KG1 (cell line): ENCODE measurements at places on chromosomes 5 and 9.

GRCh38 chr9:93826905-93827544 lies 128.1 kb downstream of the BARX1 start:
- no peak for DNase-seq

- DNase-seq, result no peak
Observed at GRCh38 chr5:139193928-139194327, 4.2 kb downstream of the SIL1 start.

DNA sequence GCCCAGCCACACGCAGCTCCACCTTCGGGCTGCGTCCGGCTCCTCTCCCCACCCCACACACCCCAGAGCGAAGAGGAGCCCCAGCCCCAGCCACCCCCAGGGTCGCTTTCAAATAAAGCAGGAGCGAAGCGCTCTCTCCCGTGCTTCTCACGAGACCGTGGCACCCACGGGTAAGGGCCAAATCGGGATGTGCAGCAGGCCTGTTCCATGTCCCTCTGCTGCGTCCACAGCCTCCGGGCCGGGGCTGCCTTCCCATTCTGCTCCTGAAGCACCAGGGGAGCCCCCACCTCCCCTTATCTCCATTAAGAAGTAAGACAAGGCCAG lies 59.8 kb downstream of the KCNT1 start:
- no peak for DNase-seq

DNA sequence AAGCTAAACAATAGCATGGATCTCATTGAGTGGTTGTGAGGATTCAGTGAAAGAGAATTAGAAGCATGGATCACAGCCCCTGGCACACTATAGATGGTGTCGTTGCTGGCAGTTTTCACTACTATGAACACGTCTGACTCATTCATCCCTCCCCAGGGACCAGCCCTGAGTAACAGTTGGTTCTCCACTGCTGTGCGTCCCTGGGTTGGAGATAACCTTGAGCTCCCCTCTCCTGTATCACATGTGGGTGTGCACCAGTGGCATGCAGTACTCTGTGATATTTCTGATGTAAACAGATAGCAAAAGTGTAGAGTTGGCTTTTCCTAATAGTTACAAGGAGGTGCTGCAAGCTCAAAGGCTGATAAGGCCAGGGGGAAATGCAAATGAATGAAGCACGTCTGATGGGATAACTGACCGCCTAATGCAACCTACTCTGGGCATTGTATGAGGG lies 8.8 kb upstream of the LCP2 start:
- DNase-seq, result no peak

DNA sequence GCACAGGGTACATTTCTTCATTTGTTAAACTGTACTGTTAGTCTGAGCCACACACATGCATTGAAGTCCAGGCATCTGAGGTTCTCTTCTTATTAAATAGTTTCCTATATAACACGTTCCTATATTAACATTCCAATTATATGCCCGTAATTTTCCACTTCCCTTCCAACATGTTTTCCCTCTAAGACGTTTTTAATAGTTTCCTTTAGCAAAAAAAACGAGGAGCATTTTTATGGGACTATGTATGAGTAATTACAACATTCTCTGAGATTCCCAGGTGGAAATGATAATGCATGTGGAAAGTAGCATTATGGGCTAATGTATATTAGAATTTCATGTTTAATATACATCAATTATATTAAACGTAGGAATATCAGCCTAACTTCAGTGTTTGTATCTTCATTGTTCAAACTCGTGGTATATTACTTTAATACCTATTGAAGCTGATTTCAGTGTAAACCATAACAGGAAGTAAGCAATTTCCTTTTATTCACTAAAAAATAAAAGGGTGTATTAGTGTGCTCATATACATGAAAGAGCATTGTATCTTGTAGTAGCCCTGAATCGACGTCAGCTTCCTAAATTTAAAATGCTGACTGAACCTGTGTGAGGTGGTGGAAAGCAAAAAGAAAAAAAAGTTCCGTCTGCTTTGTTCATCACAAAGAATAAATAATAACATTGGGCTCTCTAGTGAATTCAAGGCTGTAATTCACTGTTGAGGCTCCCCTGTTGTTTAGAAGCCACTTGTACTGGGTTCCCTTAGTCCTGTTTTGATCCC lies 11.3 kb downstream of the SMARCA2 start:
- no peak for DNase-seq

- DNase-seq, result no peak
Observed at GRCh38 chr9:100933656-100934055, 94.9 kb upstream of the PLPPR1 start.

DNA sequence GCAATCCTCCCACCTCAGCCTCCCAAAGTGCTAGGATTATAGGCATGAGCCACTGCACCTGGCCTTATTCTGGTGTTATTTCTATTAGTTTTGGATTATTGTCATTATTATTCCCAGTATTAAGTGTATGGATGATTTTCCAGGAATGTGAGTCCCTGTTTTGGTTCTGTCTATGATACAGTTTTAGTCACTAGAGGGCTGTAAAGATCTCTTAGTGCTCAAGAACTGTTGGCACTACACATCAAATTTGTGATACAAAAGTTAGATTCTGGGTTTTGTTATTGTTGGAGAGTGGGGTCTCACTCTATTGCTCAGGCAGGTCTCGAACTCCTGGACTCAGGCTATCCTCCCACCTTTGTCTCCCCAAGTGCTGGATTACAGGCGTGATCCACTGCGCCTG lies 12.1 kb downstream of the CCL28 start:
- DNase-seq, result no peak

GRCh38 chr9:26171691-26172090 lies 493.4 kb upstream of the TUSC1 start:
- DNase-seq, result no peak

DNA sequence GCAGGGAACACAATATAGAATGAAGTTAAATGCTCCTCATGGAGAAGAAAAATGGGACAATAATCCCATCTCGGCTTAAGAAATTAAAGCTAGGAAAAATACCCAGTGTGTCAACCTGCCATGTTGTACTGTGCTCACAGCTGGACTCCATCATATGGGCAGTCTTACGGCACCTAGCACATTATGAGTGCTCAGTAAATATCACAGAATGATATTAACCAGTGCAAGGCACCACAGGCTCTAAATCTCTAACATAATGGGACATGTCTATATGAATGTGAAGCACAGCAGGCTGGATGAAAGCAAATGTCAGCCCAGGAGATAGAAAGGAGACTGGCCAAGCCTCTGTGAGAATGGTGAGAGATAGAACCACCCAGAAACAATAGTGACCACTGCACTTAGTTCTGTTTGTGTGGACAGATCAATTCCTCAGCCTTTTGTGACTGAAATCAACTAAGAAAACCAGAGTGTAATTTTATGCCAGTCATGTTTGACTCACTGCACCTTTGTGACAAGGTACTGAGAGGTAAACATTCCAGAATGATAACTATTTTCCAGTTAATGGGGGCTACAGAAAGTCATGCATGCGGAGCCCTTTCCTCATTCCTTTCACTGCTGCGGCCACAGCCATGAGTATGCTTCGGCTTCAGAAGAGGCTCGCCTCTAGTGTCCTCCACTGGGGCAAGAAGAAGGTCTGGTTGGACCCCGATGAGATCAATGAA lies 140.4 kb upstream of the CDH6 start:
- no peak for DNase-seq

GRCh38 chr5:124697933-124698591 lies 48.4 kb downstream of the ZNF608 start:
- DNase-seq, result no peak

- DNase-seq, result no peak
Observed at GRCh38 chr9:13979941-13980318, 334.0 kb downstream of the NFIB start.

- DNase-seq, result no peak
Observed at GRCh38 chr9:86730163-86730928, 217.0 kb downstream of the GAS1 start.

DNA sequence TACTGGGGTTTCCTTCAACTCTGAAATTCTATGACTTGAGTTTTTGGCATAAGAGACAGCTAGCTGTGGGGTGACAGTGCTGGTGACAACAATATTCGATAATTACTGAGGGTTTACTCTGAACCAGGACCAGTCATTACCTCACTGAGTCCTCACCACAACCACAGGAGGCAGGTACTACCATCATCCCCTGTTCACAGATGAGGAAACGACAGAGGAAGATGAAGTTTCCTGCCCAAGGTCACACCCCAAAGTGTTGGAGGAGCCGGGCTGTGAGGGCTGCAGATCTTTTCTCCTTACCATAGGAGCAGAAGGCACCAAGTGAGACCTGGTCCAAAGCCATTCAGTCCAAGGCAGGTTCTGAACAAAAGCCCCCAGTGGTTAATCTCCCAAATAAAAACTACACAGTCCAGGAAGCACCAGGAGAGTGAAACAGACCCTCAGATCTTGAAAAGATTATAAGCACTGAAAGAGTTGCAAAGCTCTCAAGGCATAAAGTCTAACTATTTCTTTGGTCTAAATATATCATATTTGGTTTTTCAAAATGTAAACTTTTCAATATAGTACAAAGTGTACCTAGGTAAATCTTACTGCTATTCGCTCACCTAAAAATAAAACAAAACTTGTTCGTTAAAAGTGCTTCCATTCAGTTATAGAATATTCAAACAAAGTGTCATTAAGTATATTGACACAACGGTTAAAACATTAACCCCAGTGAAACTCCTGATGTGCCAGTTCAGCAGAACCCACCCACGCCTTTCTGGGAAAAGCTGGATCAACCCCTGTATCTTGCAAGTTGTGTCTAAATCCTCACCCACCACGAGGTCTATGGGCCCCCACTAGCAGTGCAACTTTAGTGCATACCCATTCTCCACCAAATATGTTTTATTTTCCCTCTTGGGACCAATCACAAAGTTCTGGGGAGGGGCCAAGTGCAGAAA lies 82.6 kb upstream of the EQTN start:
- DNase-seq, result no peak

DNA sequence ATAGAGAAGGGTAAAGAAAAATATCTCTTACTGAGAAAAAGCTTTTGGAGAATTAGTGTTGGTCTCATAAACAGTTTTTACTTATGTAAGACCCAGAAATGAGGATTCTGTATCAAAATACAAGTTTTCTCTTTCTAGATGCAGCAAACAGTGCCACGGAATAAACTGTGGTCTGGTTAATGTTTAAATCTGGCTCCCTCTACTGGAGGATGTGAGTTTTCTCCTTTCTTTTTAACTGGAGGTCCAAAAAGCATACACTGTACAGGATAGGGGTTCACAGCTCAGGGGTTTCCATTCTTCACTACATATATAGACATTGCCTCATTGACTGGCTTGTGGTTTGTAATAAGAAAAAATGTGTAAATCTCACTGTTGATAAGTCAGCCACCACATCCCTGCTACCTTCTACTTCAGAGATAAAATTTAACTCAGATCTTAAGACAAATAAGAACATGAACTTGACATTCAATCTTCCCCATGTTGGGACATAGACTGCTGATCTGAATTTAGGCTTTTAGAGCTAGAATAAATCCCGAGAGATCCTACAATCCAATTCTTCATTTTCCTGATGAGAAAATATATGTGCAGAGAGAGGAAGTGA lies 98.9 kb downstream of the CFAP95 start:
- DNase-seq, result no peak

DNA sequence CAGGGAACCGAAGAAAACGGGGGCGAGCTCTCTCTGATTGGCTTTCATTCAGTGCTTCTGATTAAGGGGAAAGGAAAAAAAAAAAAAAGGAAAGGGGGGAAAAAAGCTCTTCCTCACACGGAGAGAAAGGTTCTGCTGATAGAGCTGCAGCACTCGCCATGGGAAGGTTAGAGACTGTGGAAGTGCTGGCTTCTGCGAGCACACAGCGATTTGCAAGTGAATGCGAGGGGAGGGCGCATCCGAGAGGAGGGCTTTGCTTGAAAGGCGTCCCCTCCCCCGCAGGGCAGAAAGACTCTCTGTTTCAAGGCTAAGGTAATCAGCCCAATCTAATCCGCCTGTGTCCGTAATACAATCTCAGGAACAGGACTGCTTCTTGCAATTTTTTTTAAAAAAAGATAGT lies at the start of gene CDH10:
Gene CDH10 (minus strand): TSS at position 218 of the 400 bp plus-strand sequence. CDS start 51,488 bp downstream, outside the sequence.
- DNase-seq, result no peak

GRCh38 chr9:78314953-78315870 lies 18.3 kb downstream of the PSAT1 start:
- no peak for DNase-seq

DNA sequence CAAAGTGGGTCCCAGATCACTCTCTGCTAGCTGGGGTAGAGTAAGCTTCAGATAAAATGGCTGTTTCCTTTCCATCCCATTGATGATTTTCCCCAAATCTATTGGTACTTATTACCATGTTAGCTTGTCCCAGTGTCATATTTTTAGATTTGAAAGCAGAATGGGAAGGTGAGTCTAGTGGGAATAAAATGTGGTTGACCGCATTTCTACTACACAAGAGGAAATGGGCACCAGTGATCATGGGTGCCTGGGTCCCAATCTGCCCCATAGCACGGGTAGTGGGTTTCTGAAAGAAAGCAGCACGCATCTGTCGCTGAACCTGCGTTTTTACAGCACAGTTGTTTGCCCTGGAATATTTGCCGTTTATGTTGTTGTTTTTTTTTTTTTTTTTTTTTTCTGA lies 20.1 kb downstream of the DAPK1 start:
- no peak for DNase-seq

- no peak for DNase-seq
Observed at GRCh38 chr5:102701748-102702147, 53.4 kb upstream of the PAM start.

- DNase-seq, result no peak
Observed at GRCh38 chr9:68733021-68733405, 28.0 kb downstream of the PIP5K1B start.

DNA sequence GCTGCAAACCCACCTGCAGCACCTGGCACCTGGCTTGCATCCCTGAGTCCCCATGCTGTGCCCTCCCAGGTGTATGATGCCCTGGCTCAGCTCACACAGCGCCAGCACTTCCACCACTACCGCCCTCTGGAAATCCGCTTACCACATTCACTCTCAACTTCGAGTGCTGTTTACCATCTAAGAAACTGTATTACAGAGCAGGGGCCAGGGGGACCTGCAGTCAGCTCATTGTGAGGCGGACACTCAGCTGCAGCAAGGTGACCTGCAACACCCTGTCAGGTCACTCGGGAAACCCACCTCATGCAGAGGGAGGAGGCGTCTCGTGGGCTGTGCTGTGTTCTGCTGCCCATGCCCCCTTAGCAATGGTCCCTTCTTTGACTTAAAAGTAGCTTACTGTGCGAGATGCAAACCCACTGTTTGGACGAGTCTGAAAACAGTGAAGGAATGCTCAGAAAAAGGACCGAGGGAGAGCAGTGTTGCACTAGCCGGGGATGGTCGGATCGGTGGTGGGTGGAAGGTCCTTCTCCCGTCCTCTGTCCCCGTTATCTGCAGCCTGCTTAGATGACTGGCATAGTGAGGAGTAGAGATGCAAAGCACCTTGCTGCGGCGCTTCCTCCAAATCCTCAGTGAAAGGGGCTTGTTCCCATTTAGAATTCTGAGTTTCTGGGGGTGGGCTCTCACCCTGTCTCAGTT lies 55.2 kb upstream of the CTSL start:
- DNase-seq, result no peak
